ENCODE measurements at places on chromosomes 6 and 20.
A peak's percentile ranks its signal among the peaks of the same experiment; 100 is the strongest.

DNA sequence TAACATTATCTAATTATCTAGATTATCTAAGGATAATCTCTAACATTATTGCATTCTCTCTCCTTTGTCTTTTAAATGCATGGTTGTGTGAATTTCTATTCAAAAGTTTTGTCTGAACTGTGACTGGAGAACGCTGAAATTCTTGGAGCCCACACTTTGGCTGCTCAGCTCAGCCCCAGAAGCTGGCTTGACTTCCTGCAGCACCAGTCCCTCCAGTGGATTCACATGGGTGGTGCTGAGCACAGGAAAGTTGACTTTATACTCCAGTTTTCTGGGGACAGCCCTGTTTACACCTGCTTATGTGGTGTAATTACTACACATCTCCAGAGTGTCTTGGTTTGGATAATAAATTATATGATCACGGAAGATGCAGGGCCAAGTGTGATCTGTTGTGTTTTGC, 255.1 kb upstream of the NOX3 start:
- no peak for DNase-seq

- no peak for DNase-seq
Measured at GRCh38 chr20:3771552-3772058, 4.1 kb upstream of the ADISSP start.

- no peak for DNase-seq
Measured at GRCh38 chr6:99490608-99491007, 24.6 kb downstream of the USP45 start.

- no peak for DNase-seq
Measured at GRCh38 chr6:33820243-33820642, 16.4 kb upstream of the MLN start.

GRCh38 chr6:163008186-163008585, 280.4 kb downstream of the PACRG start:
- no peak for DNase-seq

DNA sequence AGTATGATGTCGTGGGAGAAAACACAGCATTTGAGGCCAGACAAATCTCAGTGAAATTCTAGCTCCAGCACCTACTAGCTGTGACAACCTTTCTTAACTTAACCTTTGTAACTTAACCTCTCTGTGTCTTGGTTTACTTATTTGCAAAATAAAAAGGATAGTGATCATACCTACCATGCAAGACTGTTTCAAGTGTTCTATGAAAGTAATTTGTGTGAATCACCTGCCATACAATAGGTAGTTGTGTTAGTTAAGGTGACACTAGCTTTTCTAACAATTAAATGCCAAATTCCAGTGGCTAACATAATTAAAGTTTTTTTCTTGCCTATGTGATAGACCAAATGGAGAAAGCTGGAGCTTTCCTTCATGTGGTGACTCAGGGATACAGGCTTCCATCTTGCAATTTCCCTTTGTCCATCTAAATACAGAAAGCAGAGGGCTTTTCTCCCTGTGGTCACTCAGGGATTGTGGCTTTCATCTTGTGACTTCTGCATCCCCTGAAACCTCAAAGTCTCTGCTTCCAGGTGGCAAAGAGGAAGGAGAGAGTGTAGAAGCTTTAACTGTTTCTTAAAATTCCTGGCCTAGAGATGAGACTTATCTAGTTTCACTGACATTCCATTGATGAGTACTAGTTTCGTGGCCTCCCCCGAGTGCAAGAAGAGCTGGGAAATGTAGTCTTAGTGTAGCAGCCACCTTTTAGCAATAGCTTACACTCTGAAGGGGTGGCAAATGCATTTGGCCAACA, 311.4 kb downstream of the CLIC5 start:
- no peak for DNase-seq

DNA sequence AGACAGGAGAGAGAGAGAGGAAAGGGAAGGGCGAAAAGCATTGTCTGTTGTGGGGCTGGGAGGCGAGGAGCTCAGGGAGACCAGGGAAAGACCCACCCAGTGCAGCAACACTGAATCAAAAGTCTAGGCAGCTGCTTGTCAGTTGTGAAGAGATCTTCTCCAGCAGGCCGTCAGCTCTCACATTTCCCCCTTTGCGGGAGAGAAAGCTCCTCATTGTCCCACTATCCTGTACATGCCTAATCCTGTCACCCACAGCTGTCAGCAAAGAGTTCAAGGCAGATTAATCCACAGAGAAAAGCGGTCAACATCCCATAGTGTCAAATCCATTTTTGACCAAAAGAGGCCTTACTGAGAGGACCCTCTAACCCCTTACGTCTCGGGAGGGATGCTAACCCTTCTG, 27.3 kb downstream of the RNF182 start:
- DNase-seq = no peak

DNA sequence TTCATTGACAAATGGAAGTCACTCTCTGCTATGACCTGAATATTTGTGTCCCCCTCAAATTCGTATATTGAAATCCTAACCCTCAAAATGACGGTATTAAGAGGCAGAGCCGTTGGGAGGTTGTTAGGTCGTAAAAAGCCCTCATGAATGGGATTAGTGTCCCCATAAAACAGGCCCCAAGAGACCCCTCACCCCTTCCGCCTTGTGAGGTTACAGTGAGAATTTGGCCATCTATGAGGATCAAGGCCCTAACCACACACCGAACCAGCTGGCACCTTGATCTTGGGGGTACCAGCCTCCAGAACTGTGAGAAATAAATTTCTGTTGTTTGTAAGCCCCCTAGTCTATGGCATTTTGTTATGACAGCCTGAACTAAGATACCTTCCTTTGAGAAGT, 52.5 kb upstream of the SLC22A16 start:
- DNase-seq = no peak

DNA sequence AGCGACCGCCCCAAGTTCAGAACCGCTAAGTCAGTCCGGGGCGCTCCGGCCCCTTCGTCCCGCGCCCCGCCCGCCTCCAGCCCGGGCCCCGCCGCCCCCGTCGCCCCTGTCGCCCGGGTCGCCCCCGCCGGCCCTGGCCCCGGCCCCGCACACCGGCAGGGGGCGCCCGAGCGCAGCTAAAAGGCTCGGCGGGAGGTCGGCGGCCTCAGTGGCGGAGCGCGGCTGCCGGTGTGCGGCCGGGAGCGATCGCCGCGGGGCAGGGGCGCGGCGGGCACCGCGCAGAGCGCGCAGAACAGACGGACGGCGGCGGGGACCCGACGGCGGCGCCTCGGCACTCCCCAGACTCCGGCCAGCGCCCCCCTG, at the start of gene FNDC1:
Gene FNDC1 (plus strand): TSS at position 208 of the 363 bp plus-strand sequence. CDS start 197 bp downstream, outside the sequence.
- no peak for DNase-seq

DNA sequence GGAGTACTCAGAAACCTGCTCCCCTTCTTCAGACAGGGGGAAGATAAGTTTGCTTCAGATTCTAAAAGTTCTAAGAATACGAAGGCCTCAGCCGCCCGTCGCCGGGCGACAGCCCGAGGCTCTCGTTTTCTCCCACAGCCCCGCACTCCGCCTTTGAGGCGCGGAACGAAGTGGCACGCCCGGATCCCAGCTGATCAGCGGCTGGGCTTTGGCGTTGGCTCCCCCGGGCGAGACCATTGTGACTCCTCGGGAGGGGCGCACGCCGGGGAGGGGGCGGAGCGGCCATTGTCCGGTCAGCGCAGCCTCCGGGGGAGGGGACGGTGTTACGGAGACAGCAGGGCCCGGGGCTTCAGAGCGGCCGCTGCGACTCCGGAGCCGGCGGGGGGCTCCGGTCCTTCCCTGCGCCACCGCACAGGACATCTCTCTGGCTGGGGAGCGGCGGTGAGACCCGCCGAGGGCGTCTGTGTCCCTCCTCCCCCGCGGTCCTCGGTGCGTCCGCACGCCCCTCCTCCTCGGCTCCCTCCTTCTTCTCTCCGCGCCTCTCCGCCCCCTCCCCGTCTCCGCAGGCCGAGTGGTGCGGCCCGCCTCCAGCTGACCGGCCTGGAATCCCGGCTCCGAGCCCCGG, at the start of gene ZFAND3:
Gene ZFAND3 (plus strand): TSS at position 551 of the 625 bp plus-strand sequence. CDS start 219 bp downstream, outside the sequence.
- peak; percentile 42 for DNase-seq

DNA sequence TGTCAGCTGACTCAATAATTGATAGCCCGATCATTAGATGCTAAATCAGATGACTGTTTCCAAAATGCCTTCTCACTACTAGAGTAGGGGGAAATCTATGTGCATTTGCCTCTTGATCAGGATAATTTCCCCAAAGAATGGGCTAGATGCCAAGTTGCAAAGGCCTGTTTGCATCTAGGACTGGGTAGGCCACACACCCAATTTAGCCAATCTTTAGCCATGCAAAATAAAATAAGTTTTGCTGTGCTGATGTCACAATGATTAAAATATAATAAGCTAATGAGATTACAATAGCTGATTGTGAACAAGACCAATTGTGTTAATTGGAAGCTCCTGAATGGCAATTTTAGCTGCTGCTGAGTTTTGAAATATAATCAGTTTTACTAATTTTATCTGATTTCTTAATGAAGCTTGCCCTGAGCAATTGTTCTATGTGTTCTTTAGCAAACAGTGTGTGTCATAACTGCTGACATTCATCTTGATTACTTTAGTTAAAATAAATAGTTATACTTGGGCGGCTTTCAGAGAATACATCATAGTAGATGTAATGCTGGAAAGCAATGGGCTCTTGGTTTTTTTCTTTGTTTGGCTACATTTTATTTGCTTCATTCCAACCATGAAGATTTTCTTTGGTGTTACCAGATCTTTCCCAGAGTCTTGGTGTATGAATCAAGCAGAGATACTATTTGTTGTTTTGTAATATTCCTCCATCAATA, 973.2 kb upstream of the SLC35B3 start:
- no peak for DNase-seq

GRCh38 chr6:7108196-7108963, 619 bp downstream of the RREB1 start:
- no peak for DNase-seq

GRCh38 chr6:142223938-142224337, 76.9 kb downstream of the VTA1 start:
- no peak for DNase-seq

DNA sequence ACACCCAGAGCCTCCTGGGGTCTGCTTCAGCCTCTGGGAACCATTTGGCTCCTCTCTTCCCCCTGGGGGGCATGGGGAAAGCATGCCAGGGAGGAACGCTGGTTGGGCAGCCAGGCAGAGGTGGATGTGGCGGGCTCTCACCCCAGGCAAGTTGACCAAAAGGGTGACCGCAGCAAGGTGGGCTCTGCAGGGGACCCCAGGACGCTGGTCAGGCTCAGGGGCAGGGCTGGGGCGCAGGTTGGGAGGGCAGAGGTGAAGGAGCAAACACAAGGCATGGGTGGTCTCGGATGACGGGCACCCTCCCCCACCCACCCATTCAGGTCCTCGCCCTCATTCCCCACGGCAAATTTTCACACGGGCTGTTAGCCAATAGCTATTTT, 30.2 kb upstream of the MRGBP start:
- DNase-seq = no peak

- DNase-seq = no peak
Measured at GRCh38 chr6:119842191-119842590, 492.6 kb upstream of the MAN1A1 start.

DNA sequence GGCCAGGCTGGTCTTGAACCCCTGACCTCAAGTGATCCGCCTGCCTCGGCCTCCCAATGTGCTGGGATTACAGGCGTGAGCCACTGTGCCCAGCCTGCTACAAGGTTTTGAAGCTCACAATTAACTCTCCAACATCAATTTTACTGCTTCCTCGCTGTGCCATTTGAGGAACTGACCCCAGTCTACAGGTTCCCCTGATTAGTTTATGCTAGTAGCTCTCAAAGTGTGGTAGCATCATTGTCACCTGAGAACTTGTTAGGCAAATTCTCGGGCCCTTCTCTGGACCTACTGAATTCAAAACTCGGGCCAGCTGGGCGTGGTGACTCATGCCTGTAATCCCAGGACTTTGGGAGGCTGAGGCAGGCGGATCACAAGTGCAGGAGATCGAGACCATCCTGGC, 49.4 kb downstream of the MCUR1 start:
- no peak for DNase-seq

DNA sequence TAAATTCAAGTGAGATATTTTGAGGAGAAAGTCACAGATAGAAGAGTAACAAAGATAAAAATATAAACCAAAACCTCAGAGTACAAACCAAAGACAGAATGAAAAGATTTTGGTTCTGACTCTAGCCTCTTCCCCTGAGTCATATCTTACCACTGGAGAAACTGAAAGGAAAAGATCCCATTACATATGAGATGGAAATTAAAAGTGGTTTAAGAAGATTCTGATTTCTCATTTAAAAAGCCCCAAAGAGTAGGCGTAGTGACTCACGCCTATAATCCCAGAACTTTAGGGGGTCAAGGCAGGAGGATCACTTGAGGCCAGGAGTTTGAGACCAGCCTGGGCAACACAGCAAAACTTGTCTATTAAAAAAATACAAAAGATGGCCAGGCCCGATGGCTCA, 30.6 kb downstream of the SPINT4 start:
- no peak for DNase-seq

DNA sequence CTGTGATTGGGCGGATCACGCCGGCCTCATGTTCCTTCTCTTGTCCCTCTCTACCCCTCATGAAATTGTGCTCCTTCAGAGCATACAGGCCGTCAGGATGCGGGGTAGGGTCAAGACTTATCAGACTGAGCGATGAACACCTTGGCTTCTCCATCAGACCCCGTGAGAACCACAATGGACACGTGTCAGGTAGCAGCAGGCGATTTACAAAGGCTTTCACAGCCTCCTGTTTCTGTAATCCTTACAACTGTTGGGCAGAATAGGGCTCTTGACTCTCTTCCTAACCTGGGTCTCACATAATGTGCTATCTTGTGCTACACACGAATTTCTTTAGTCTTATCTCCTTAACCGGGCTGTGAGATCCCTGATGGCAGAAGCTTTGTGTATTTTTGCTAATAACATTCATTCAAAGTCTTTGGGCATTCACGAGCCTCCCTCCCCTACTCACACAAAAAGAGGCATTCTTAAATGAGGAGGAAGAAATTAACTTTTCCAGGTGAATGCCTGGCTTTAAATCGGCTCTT, 122.9 kb upstream of the SLC22A23 start:
- no peak for DNase-seq

DNA sequence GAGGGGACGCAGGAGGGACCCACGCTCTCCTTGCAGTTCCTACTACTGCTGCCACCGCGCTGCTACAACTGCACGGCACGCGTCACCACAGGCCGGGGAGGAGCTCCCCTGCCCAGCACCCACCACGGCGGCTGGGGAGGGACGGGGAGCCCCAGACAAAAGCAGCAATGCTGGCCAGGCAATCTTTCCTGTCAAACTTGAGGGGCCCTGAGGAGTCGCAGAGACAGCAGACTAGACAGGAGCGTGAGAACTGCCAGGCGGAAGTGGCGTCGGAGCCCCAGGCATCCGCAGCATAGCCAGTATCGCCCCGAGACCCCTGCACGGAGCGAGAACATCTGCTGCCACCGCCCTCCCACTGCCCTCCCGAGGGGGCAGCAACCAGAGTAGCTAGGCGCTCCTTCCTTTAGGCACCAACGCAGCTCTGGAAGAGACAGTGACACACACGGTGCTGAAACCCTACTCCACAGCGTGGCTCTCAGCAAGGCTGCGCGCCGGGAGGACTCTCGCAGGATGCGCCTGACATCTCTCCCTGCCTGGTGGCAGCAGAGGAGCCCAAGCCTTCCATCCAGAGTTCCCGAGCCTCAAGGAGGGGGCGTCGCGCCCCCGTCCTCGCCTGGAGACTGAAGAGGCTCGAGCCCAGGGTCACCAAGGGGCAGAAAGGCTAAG, 2.2 kb downstream of the TAF4 start:
- DNase-seq = no peak

- no peak for DNase-seq
Measured at GRCh38 chr6:11386726-11387125, 150.8 kb upstream of the TMEM170B start.

Measured in kidney epithelial cell (primary cell).